ENCODE measurements at places on chromosomes 7 and 10. TPM values are rescaled to one million over a fixed set of nuclear protein-coding genes. Genes with fewer than 3 reads are reported as not detected.

DNA sequence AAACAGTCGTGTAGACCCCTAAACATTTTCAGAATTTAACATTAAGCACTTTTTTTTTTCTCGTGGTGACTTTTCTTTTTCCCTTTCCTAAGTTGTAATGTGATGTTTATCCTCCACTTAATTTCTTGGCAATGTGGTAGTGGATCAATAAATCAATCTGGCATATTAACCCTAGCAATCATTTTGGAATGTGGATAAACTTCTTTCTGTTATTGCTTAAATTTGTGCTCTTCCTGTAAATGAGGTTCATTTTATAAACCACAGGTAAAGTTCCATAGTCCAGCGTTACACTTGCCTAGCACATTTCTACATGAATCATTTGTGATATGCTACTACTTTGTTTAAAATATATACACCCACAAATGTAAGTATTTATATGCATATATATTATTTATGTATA is 247.4 kb upstream of the ETV1 start:
- no peak overlapping the region for H3K27ac ChIP-seq
- no peaks in the 10 kb centered on the region for H3K36me3 ChIP-seq
- no peak overlapping the region for H3K4me3 ChIP-seq
- H3K27me3 ChIP-seq, result no peaks in the 10 kb centered on the region
- H3K4me1 ChIP-seq, result no peaks in the 10 kb centered on the region

DNA sequence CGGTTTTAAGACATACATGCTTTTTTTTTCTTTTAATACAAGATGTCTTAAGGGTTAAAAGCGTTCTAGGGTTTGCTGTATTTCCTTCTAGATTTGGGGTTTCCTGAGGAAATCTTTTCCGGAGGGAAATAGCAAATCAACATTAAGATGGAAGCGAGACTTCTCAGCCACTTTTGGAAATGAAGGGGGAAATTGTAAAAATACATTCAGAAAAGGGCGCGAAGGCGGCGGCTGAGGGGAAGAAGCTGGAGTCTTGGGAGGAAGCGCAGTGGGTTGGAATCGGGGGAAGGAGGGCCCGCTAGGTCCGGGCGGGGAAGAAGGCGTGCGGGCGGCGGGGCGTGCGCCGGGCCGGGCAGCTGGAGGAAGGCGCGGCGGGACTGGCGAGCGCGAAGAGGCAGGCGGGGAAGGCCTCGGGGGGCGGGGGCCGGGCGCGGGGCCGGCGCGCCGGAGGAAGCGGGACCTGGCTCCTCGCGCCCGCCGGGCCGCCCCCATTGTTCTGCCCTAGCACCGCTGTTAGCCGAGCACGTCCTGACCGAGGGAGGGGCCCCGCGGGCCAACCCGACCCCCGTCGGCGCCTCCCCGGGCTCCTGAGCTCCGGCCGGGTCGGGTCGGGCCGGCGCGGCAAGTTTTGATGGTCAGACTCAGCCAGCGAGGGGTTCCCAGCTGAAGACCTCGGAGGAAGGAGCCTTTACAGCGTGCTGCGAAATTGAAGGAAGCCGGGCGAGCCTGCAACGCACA is 1.5 kb upstream of the SKIDA1 start:
- H3K4me1 ChIP-seq, result peaks cover 27% of the 10 kb centered on the region
- peak overlapping the region; percentile 98 for H3K27ac ChIP-seq
- DNase-seq, result peak; percentile 48

CALHM2 gene
- total RNA-seq, result 19.2 TPM

DNA sequence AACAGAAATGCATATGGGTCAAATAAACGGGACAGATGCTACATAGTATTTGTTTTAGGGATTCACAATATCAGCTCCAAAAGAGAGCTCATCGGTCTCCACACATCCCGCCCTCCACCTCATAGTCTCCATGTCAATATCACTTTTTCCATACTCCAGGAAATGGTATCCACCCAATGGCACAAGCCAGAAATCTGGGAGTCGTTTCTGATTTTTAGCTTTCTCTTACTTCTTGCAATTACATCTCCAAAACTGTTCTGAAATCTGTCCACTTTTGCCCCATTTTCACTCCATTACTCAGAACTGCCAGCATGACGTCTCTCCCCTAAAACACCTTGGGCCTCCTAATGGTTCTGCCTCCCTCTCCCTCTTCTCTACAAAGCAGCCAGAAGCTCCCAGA is 47.4 kb upstream of the EZH2 start:
- no peaks in the 10 kb centered on the region for H3K36me3 ChIP-seq
- no peaks in the 10 kb centered on the region for H3K27me3 ChIP-seq
- H3K4me3 ChIP-seq, result no peak overlapping the region
- no peaks in the 10 kb centered on the region for H3K4me1 ChIP-seq
- no peak overlapping the region for H3K27ac ChIP-seq

CD36 gene
- total RNA-seq, result 346 TPM

DNA sequence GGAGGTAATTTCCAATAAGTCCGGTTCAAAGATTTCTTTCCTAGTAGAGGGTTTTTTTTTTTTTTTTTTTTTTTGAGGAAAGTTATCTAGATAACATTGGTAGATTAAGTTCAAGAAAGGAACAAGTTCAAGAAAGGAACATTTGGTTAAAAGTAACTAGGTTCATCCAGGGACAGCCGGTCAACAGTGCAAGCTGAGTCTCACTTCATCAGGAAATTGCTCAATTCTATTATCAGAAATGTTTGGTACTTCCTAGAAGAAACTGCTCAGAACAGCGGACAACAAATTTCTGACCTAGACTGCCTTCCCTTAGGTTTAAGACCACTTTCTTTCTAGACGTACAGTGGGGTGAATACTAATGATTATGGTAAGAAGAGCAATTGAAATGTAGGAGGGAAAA is 3.7 kb upstream of the IL2RA start:
- DNase-seq, result no peak
- H3K36me3 ChIP-seq, result no peaks in the 10 kb centered on the region
- no peak overlapping the region for H3K27ac ChIP-seq
- H3K27me3 ChIP-seq, result no peaks in the 10 kb centered on the region

FAM107B gene
- 2.0 TPM for total RNA-seq

ASAH2 gene
- 1.9 TPM for total RNA-seq

INMT gene
- 8.6 TPM for total RNA-seq

SPDYE6 gene
- not detected for total RNA-seq

- H3K27me3 ChIP-seq, result no peaks in the 10 kb centered on the region
- DNase-seq, result no peak
- no peak overlapping the region for H3K27ac ChIP-seq
Observed at GRCh38 chr10:86198271-86198670, 168.3 kb downstream of the GRID1 start.

- no peak overlapping the region for H3K27ac ChIP-seq
- H3K27me3 ChIP-seq, result no peaks in the 10 kb centered on the region
- H3K4me3 ChIP-seq, result no peak overlapping the region
- no peaks in the 10 kb centered on the region for H3K36me3 ChIP-seq
- DNase-seq, result no peak
Observed at GRCh38 chr7:17020250-17020649, 138.5 kb upstream of the AGR3 start.

- no peak for DNase-seq
- no peaks in the 10 kb centered on the region for H3K4me1 ChIP-seq
- H3K27ac ChIP-seq, result no peak overlapping the region
Observed at GRCh38 chr7:156143158-156143557, 330.9 kb upstream of the SHH start.

GRCh38 chr10:47060993-47061500 is 149.8 kb downstream of the PTPN20 start:
- H3K4me1 ChIP-seq, result peaks cover 35% of the 10 kb centered on the region
- no peaks in the 10 kb centered on the region for H3K36me3 ChIP-seq
- H3K4me3 ChIP-seq, result no peak overlapping the region
- H3K27ac ChIP-seq, result no peak overlapping the region
- no peak for DNase-seq
- H3K27me3 ChIP-seq, result no peaks in the 10 kb centered on the region

DNA sequence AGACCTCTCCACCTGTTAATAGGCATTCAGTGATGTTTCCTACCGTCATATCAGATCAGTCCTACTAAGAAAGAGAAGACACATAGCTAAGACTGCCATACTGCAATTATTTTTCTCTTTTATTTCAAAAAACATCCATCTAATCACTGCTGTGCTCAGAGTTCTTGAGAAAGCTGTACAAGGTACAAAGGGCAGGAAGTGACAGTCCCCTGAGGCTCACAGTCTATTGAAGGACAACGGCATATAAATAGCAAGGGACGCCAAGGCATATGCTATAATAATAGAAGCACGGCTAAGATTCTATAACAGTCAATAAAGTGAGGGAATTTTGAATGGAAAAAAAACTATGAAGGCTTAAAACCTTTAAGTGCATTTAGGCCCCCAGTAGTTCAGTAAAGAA is 415.3 kb upstream of the NRP1 start:
- no peak for DNase-seq
- peaks cover 36% of the 10 kb centered on the region for H3K4me1 ChIP-seq
- no peaks in the 10 kb centered on the region for H3K36me3 ChIP-seq
- H3K27me3 ChIP-seq, result no peaks in the 10 kb centered on the region

GRCh38 chr7:30459591-30460245 is 18.9 kb downstream of the NOD1 start:
- H3K4me1 ChIP-seq, result peaks cover 20% of the 10 kb centered on the region
- DNase-seq, result no peak
- no peak overlapping the region for H3K27ac ChIP-seq
- H3K36me3 ChIP-seq, result peaks cover 26% of the 10 kb centered on the region
- H3K4me3 ChIP-seq, result no peak overlapping the region

PTPRN2 gene
- 0.85 TPM for total RNA-seq

DNA sequence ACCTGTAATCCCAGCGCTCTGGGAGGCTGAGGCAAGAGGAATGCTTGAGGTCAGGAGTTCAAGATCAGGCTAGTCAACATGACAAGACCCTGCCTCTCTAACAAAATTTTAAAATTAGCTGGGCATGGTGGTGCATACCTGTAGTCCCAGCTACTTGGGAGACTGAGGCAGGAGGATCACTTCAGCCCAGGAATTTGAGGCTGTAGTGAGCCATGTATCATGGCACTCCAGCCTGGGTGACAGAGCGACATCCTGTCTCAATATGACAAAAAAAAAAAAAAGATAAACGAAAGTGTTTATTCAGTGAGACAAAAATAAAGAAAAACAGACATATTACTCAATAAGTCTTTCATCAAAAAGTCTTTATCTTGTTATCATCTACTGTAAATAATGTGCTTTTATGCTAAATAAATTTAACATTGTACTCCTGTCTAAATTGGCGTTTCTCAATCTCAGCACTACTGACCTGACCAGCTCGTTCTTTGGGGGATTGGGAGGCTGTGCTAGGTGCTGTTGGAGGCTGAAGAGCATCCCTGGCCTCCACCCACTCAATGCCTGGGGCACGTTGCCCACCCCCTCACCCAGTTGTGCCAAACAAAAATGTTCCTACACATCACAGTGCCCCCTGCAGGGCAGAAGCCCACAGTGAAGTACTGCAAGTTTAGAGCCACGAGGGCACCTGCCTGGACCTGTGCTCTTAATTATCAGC is 57.7 kb downstream of the NCAPG2 start:
- H3K4me3 ChIP-seq, result no peak overlapping the region
- DNase-seq, result no peak
- no peak overlapping the region for H3K27ac ChIP-seq
- H3K4me1 ChIP-seq, result no peaks in the 10 kb centered on the region
- H3K27me3 ChIP-seq, result no peaks in the 10 kb centered on the region
- peaks cover 9% of the 10 kb centered on the region for H3K36me3 ChIP-seq

NEBL gene
- 2.5 TPM for total RNA-seq

ZP3 gene
- total RNA-seq, result not detected

FAM25G gene
- not detected for total RNA-seq

GRCh38 chr7:89757910-89758309 is 396.4 kb upstream of the STEAP1 start:
- no peak overlapping the region for H3K27ac ChIP-seq
- DNase-seq, result no peak
- H3K36me3 ChIP-seq, result no peaks in the 10 kb centered on the region
- H3K4me3 ChIP-seq, result no peak overlapping the region
- H3K27me3 ChIP-seq, result no peaks in the 10 kb centered on the region

SHH gene
- not detected for total RNA-seq

DNA sequence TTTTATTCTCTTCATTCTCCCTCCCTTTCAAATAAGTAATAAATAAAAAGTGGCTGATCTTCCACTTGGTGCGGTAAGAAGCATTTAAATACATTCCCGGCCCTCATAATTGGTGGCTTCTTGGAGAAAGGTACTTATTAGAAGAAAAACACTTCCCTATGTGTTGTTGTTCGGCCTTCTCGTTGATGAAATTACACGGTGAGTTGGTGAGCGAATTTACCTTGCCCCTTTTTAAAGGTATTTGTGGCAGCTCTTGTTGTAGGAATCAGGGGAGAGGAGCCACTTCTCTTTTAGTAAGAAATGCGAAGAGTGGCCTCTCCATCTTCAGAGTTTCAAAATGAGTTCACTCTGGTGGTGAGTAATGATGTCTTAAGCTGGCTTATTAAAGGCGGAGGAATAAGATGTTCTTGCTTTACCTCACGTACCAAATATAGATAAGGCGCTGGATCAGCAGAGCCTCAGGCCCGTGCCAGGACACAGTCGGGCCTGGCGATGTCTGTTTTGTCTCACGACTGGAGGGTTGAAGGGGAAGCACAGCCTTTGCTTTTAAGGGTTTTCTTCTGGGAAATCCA is 135.9 kb downstream of the CUX1 start:
- H3K27ac ChIP-seq, result peak overlapping the region; percentile 95
- H3K4me1 ChIP-seq, result peaks cover 73% of the 10 kb centered on the region
- H3K4me3 ChIP-seq, result no peak overlapping the region

- peaks cover 28% of the 10 kb centered on the region for H3K36me3 ChIP-seq
- H3K4me1 ChIP-seq, result peaks cover 6% of the 10 kb centered on the region
- H3K27me3 ChIP-seq, result no peaks in the 10 kb centered on the region
- H3K27ac ChIP-seq, result no peak overlapping the region
Observed at GRCh38 chr7:75534727-75535307, 42.7 kb downstream of the SPDYE5 start.

DNA sequence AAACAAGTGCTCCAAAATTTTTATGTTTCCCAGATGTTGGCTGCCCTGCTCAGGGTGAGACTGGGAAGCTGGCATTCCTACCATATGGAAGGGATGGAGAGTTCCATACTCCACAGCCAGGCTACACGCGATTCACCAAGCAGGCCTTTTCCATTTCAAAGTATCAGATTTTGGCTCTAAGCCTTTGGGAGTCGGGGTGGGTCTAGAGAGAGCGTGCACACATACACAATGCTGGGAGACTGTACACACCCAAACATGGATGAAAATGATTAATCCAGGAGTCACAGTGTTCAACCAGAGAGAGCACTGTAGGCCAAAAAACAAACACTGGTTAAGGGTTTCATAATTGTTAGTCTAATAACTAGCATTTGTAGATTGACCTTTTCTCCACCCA is 295.0 kb downstream of the BICC1 start:
- no peak overlapping the region for H3K27ac ChIP-seq
- no peak for DNase-seq
- H3K4me3 ChIP-seq, result no peak overlapping the region
- no peaks in the 10 kb centered on the region for H3K27me3 ChIP-seq
- no peaks in the 10 kb centered on the region for H3K4me1 ChIP-seq

CNPY1 gene
- not detected for total RNA-seq
